ENCODE measurements at places on chromosomes 12 and 14.

GRCh38 chr12:28108599-28108998, 81.7 kb upstream of the CCDC91 start:
- DNase-seq, result no peak

- DNase-seq, result no peak
Observed at GRCh38 chr14:38210587-38211216, 3.0 kb downstream of the SSTR1 start.

DNA sequence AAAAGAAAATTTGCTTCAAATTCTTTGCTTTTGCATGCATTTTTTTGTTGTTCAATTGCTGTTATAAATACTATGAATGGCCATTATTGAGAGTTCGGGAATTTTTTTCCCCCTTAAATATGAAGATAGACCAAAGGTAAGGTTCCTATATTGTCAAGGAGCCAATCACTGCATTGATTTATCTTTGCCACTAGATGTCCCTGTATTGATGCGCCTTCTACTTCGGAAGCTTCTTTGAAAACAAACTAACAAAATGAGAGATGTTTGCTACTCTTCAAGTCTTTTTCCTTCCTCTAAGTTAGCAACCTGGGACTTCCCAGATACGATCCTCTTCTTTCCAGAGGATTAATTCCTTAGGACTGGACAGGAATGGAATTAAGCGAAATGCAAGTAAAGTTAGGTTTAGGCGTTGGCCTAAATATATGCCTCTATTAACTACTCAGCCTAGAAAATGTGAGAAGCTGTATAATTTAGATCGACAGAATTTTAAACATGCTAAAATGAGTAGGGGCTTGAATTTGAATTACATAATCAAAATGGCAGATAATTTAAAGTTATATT, 318.1 kb downstream of the AEBP2 start:
- DNase-seq, result no peak

DNA sequence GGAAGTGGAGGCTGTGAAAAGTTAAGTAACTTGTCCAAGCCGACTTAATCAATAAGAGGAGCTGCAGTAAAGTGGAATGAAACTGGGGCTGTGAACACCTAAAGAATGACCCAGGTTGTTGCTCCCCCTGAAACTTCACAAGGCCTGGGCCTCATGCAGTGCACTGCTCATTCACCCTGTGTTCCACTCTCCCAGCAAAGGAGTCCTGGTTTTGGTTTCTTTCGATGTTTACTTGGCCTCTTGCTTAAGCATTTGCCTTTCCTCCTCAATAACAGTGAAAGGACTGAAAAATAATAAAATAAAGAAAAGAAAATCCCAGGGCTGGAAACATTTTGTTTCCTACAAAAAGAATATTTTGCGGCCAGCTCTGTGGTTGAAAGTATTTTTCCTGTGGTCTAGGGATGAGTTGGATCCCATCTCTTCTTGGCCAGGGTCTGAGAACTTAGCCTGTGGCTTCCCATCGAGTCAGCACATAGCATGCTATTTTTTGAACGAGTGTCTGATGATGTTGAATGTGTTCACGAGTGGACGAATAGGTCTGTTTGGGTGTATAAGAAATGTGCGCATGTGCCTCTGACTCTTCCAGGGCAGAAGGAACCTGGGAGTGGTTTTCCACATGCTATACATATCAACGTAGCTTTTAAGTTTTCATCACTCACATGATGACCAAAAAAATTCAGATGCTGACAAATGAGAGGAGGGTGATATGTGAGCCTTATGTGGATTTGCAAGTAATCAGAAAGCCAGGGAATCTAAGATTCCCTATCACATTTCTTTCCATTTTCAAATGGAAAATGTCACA, 349.8 kb downstream of the ZFP36L1 start:
- peak; percentile 79 for DNase-seq

DNA sequence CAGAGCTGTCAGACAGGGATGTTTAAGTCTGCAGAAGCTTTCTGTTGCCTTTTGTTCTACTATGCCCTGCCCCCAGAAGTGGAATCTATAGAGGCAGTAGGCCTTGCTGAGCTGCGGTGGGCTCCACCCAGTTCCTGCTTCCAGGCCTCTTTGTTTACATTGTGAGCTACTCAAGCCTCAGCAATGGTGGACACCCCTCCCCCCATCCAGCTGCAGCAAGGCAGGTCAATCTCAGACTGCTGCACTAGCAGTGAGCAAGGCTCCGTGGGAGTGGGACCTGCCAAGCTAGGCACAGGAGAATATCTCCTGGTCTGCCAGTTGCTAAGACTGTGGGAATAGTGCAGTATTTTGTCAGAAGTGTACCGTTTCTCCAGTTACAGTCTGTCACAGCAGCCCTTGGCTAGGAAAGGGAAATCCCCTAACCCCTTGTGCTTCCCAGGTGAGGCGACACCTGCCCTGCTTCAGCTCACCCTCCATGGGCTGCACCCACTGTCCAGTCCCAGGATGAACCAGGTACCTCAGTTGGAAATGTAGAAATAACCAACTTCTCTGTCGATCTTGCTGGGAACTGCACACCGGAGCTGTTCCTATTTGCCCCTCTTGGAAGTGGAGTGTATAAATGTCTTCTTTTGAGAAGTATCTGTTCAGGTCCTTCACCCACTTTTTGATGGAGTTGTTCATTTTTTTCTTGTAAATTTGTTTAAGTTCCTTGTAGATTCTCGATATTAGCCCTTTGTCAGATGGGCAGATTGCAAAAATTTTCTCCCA, 213.5 kb upstream of the SLC38A2 start:
- DNase-seq, result peak; percentile 86

- DNase-seq, result no peak
Observed at GRCh38 chr14:48710133-48710532, 876.0 kb downstream of the RPS29 start.

DNA sequence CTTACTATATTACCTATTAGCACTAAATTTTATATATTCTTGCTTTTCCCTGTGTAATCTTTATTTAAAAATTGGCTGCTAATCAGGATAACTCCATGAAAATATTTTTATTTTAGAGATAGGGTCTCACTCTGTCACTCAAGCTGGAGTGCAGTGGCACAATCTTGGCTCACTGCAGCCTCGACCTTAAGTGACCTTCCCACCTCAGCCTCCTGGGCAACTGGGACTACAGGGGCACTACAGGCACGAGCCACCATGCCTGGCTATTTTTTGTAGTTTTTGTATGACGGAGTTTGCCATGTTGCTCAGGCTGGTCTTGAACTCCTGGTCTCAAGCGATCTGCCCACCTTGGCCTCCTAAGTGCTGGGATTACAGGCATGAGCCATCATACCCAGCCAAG, 32.4 kb upstream of the VCPKMT start:
- DNase-seq, result no peak

DNA sequence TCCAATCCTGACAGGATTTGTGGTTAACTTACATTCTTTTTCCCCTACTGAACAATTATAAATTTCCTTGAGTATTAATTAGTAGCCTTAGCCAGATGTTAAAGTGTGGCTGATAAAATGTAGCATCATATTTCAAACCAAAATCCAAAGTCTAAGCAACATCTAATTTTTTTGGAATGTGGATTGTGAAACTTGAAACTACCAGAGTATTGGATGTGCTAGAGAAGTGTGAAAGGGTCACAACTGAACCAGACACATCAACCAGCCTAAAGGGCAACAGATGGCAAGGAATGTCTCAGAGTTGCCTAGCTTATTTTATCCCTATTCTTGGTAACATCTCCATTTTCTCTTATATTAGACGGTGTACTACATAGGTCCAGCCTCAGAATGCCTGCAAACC, 153.1 kb upstream of the DCN start:
- DNase-seq, result no peak

GRCh38 chr12:96210376-96211055, 16.3 kb downstream of the ELK3 start:
- DNase-seq, result no peak

GRCh38 chr14:38693423-38693822, 409.6 kb downstream of the SEC23A start:
- no peak for DNase-seq

- DNase-seq, result no peak
Observed at GRCh38 chr14:102415671-102416070, 52.9 kb downstream of the TECPR2 start.

DNA sequence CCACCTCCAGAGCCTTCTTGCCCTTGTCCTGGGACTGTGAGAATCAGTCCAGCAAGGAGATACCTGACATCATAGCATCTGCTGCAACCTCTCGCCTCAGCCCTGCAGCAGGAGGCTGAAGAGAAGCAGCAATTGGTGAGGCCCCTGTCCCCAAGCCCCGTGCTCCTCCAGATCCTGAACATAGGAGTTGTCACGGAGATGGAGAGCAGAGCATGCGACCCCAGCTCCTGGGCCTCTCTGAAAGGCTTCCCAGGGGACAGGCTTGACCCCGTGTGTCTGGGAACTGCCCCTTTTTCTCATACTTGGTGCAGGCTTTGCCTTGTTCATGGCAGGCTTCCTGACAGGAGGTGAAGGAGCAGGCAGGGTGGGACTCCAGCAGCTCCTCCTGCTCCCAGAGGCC, 127.7 kb upstream of the PZP start:
- DNase-seq, result no peak

DNA sequence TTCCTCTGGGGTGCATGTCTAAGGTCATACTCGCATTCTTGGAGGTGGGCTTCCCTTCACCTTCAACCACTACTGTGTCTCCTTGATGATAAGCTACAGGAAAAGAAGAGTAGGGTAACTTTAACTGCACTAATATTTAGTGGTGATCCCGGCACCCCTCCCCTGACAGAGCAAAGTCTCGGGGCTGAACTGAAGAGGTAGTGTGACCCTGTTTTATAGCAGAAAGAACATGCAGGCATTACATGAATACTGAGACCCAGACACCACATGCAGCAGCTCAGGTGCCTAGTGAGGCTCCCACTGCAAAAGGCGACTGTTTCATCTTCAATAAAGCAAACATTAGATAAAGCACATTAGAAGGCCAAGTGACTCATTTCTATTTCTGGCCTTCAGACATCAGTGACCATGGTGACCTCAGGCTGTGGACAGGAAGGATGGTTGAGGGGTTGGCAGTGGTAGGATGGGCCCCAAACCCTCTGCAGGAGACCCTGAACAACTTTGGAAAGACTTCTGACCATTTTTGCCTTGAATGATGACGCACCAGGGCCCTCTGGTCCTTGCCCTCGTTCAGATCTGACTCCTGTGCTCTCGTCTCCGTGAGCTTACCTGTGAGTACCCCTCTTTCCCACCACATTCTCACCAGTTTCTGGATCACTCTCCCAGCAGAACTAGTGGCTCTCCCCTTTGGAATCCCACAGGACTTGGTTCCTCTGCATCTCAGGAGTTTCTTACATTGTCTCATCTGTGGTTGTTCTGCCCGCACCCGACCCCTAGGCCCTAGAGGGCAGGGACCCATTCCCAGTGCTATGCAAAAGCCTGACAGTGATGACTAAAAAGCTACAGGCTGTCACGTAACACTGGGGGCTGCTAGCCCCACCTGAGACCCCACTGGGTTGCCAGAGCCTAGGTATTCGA, 23.8 kb upstream of the JPH4 start:
- no peak for DNase-seq

DNA sequence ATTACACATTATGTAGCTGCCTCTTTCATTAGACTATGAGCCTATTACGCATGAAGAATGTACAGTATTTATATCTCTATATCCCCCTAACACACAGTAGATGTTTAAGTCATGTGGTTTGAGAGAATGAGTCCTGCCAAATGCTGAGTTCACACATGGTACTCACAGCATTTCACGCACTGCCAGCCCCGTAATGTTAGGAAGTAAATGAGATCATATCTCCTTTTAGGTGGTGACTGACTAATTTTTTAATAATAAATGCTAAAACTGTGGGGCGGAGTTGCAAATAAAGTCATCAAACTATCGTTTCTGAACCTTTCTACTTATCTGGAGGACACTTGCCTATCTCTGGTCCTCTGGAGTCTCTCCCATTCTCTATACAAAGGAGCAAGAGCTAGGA, 343.8 kb downstream of the ADAMTS20 start:
- peak; percentile 12 for DNase-seq

- DNase-seq, result no peak
Observed at GRCh38 chr12:106960443-106960842, 4.7 kb downstream of the TMEM263 start.

- DNase-seq, result no peak
Observed at GRCh38 chr12:128734371-128734770, 89.4 kb downstream of the SLC15A4 start.

DNA sequence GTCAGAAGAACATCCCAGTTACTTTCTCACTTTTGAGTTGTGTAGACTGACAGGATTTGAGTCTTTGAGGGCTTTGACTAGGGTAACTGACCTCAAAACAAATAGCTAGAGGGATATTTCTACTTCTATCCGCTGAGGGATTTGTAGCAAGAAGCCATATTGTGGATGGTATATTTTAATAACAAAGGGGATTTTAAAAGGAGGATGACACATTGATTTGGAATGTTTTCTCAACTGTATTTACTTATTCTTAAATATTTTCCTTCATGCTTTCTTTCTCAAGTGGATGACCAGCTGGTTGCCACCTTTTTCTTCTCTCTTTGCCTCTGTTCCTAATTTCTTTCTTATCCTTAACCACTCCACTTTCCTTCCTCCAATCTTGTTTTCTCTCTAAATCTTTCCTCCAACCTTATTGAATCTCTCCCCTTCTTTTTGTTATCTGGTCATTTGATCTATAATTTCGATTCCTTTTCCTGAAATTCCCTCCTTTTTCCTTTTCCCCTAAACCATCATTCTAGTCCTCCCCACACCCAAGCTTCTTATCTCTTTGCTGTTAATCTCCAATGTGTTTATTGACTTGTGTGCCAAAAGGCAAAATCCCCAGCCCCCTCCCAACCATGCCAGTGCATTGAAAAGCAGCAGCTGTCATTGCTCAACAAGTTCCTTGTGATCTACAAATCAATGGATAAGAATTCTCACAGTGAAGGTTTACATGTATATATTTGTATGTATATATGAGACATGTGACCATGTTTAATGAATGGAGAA, 411.6 kb downstream of the RAD51B start:
- DNase-seq, result no peak

- DNase-seq, result no peak
Observed at GRCh38 chr12:78599366-78599765, 265.2 kb upstream of the SYT1 start.

GRCh38 chr14:80124794-80125193, 86.5 kb downstream of the DIO2 start:
- DNase-seq, result no peak

GRCh38 chr14:99028521-99028920, 243.5 kb downstream of the BCL11B start:
- no peak for DNase-seq

- DNase-seq, result no peak
Observed at GRCh38 chr14:26395726-26396125, 202.1 kb downstream of the NOVA1 start.

DNA sequence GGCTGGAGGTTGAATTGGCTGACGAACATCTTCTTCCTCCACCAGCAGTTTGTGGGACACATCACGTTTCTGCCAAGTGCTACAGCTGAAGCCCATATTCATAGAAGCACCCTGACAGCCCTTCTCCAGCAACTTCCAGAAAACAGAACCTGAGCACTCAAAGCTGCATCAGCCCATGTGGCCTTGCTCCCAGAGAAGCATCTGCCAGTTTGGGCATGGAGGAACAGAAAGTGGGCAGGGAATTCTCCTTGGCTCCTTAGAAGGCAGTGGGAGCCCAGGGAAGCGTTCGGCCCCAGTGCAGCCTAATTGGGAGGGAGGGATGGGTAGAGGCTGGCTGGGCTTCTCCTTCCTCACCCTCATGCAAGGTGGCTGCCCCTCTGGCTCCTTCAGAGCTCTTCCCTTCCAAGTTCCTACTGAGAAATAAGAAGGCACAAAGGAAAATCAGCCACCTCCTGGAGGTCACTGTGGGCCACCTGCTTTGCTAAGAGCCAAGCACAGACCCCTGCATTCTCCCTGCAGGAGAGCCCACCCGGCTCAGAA, 4.1 kb upstream of the NGB start:
- no peak for DNase-seq

- peak; percentile 88 for DNase-seq
Observed at GRCh38 chr12:55847033-55847432, 4.3 kb upstream of the MMP19 start.

- DNase-seq, result no peak
Observed at GRCh38 chr12:40144023-40144422, 38.1 kb upstream of the SLC2A13 start.

All from skeletal muscle cell (primary cell).